ENCODE measurements at places on chromosomes 4 and X.

GRCh38 chr4:3491681-3492405 lies 28.7 kb downstream of the DOK7 start:
- peak; percentile 23 for DNase-seq

- DNase-seq = no peak
Measured at GRCh38 chrX:87167841-87168240, 349.8 kb upstream of the KLHL4 start.

DNA sequence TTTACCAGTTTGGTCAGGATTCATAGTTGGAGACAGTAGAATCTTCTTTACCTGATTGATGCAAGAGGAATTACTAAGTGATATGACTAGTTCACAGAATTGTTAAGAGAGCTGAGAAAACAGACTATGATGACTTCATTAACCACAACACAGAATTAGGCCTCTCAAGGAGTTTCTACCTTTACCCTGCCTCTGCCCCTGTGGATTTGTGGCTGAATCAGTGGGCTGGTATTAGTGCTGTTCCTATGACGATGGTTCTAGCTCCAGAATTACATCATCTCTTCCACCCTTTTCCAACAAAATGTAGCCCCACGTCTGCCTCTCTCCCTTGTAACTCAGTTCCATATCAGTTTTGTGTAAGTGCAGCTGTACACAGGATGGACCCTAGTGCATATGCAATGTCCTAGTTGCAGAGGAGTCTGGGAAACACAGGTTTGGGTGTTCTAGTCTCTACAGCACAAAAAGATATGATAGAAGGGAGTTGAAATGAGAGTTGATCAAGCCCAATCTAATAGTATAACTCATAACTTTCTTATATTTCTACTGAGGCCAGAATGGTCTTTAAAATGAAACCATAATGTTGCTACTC lies 99.3 kb downstream of the ANXA5 start:
- peak; percentile 13 for DNase-seq

DNA sequence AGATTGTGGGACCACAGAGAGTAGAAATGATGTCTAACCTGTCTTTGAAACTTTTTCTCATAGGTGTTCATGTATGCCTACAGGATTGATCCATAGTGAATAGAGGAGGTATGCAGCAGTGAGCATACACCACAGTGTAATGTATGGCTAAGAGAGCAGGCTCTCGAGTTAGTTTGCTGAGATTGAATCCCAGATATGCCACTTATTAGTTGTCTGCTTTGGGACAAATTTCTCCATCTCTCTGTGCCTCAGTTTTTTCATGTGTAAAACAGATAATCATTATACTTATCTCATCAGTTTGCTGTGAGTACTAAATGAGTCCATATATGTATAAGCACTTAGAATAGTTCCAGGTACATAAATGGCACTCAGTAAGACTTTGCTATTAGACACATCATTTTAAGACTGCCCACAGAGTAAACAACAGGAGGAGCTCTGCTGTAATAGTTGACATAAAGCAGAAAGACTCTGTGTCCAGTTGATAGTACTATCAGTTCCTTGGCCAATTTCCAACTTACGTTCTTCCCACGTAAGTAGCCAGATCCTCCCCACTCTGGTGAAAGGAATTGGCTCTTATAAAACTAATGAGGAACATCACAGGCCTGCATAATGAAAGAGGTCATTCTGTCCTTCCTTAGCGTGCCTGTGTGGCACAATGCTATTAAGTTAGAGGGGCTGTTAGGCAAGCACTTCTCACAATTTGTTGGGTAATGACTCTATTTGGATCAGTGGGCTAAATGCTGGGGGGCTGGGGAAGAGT lies 20.7 kb upstream of the RNF150 start:
- no peak for DNase-seq

- no peak for DNase-seq
Measured at GRCh38 chr4:154720618-154721267, 23.1 kb upstream of the LRAT start.

- no peak for DNase-seq
Measured at GRCh38 chrX:31333165-31333831, 261.5 kb upstream of the FTHL17 start.

Data from stromal cell of bone marrow (primary cell).